ENCODE measurements at places on chromosomes 13 and 19.

DNA sequence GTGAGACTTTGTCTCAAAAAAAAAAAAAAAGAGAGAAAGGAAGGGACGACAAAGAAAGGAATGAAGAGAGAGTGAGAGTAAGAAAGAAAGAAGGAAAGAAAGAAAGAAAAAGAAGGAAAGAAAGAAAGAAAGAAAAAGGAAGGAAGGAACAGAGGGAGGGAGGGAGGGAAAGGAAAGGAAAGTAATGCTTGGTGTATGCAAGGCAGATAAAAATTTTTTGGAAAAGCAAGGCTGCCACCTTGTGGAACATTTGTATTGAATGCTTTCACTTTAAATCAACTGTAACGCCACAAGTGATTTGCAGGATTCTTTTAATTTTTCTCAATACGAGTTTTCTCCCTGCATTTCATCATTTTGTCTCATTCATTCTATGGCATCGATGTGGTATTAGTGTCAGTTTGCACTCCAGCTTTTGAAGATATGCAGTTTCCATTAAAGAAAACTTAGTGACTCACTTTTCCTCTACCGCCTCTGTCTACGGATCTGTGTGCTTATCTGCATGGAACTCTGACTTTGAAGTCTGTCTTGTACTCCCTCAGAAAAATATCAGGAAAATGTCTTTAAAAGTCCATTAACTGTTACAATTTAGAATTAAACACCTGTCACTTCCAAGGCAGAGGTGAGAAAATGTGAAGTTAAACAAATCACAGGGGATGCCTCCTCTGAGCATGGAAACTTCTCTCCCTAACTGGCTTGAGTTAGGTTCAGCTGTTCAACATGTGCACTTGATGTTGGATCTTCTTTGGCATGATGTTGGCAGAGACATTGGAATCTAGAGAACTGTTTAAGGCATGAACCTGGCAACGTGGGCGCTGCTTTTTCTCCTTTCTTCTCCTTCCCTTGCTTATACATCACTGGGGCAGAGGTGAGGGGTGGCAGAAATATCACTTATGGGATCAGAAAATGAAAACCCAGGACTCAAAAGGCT, 20.0 kb upstream of the ZDHHC20 start:
- DNase-seq = peak; percentile 79

DNA sequence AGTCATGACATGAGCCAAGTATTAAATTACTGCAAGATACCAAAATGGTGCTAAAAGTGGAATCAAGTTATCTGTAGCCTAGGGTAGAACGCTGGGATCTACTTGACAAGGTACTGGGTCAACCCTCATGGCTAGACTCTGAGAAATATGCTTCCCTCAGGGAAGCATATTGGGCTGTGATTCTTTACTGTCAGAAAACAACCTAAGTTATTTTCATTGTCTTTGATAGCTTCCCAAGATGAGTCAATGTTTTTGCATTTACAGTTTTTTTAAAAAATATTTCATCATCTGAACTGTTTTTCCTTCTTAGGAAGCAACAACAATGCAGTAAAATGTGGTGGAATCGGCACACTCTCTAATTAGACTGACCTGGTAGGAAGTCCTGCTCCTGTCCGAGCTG, 218.0 kb downstream of the RGCC start:
- DNase-seq = no peak

DNA sequence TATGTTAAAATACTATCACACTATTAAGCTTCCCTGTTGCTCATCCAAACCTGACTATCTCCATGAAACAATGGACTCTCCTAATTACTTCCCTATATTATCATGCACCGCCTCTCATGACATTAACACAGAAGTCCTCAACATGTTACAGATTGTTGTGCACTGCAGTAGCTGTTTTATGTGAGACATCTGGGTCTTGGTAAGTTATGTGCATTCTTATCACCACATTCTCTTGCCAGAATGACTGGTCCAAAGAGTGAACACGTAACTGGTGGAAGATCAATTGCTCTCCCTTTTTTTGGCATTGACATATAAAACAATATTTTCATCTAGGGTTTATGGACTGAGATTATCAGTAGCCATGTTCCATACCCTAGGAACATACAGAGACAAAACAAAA, 59.4 kb downstream of the POSTN start:
- peak; percentile 22 for DNase-seq

DNA sequence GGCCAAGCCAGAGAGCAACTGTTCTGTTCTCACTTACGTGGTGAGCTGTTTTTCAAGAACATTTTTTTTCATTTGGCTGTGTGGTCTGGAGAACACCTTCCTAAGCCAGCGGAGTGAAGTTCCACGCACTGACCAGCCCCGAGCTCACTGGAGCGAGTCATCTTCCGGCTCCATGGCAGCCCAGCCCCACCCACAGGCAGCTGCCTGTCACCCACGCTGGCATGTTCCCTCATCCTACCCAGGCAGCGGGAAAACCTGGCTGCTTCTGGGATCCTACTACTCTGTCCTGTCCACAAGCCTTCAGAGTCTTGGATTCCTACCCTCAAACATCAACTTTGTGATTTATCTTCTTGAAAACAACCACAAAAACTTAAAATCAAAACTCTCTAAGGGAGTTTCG, 76.2 kb downstream of the GGACT start:
- peak; percentile 18 for DNase-seq

- peak; percentile 11 for DNase-seq
Measured at GRCh38 chr19:44476559-44477408, 23.5 kb downstream of the ZNF180 start.

DNA sequence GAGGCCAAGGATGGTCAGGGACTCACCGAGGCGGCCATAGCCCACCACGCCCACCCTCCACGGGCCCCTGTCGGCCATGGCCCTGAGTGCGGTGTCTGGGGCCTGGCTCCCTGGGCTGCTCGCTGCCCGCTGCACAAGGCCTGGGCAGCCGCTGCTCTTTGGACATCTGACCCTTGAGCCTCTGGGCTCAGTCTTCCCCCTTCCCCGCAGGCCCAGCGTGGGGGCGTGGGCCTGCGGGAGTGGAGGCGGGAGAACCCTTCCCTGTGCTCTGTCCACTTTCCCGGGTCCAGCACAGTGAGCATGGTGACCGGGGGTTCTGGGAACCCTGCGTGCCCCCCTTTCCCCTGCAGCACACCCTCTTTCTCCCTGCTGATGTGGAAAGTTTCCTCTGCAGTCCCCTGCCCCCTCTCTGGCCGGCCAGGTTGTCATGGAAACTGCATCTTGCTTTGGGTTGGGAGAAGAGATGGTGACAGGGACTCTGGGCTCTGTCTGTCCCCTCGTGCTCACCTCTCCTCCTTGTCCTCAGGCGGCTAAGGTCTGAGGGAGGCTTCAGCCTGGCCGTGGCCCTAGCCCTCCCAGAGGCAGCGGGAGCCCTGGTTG, at the start of gene ASPDH:
ASPDH (minus strand) TSS at position 168 of the 600 bp plus-strand sequence; CDS start at position 78, 90 bp downstream.
- no peak for DNase-seq

DNA sequence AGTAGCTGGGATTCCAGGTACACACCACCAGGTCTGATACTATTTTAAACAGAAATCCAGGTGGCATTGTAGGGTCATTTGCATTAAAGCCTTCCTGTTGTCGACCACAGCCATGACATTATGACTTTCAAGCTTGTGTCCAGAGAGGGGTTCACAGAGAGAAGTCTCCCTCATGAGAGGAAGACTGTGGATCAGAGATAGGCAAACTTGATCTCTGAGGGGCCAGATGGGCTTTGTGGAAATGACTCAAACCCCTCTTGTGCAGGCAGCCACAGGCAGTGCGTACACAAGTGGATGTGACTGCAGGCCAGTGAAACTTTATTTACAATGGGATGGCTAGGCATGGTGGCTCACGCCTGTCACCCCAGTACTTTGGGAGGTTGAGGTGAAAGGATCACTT, 27.8 kb upstream of the F2RL3 start:
- no peak for DNase-seq

DNA sequence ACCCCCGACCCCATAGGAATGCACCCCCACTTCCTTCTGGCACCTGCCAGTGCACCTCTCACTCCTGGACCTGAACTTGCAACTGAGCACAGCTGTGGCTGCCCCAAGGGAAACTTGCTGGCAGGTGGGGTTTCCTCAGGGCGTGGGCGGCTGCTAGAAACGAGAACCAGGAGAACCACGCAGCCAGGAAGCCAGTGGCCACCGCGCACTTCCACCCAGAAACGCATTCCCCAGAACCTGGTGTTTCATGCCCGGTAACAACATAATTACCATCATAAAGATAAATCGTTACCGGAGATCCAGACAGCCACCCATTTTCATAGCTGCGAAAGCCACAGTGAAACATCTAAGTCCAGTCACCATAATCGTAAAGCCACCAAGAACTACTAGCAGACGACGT, 75.2 kb upstream of the C13orf46 start:
- DNase-seq = no peak

GRCh38 chr19:14395262-14395661, 14.0 kb downstream of the ADGRE5 start:
- no peak for DNase-seq

DNA sequence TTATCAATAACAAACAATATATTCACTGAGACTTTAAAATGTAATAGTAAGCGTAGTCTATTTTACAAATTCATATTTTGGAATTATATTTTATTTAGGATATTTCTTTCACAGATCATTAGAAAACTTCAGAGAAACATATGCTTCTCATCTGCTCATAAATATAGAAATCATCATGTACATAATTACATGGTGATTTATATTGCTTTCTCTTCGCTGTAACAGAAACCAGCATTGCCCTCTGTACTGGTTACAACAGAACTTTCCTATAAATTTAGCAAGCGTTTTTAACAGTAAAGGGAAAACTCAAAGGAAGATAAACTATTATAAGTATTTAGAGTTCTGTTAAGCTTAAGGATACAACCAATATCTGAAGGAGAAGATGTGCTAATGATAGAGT, 672.8 kb downstream of the PCDH9 start:
- no peak for DNase-seq

DNA sequence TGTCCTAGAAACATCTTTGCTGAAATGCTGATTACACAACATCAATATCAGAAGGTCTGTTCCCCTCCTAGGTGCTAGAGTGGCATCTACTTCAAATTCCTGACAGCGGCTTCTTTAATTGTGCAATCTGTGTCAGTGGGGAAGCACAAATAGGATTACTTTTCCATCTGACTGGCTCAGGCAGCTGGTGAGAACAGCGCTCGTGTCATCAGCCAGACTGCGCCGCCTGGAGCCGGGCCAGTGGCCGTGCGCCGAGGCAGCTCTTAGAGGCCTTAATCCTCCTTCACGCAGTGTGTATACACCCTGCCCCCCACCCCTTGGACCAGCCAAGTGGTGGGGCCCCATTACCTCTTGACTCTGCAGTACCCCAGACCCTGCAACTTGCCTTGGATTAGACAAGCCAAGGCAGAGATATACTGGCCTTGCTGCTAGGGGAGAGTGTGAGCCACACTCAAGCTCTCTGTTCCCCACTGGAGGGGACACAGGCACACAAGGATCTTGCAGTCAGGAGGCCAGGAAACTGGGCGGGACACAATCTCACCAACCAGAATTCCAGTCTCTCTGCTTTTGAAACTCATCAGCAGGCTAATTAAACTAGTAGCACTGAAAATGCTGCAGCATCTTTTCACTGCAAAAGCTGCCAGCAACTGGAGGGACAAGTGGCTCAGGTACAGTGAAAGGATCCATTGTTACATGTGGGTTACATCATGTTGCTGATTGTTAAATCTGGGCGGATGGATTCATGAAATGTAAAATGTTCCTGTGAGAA, 48.9 kb upstream of the EPHX3 start:
- DNase-seq = peak; percentile 90

DNA sequence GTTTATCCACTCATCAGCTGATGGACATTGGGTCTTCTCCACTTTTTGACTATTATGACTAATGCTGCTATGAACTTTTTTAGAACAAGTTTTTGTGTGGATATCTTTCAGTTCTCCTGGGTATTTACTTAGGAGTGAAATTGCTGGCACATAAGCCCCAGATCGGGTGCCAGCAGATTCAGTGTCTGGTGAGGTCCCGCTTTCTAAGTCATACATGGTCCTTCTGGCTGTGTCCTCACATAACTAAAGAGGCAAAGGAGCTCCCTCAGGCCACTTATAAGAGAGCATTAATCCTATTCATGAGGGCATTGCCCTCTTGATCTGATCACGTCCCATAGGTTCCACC, 600 bp upstream of the ZNF226 start:
- no peak for DNase-seq

GRCh38 chr19:35963514-35963913, 27.3 kb downstream of the LRFN3 start:
- peak; percentile 57 for DNase-seq

- peak; percentile 43 for DNase-seq
Measured at GRCh38 chr19:16025108-16026101, 50.9 kb upstream of the TPM4 start.

DNA sequence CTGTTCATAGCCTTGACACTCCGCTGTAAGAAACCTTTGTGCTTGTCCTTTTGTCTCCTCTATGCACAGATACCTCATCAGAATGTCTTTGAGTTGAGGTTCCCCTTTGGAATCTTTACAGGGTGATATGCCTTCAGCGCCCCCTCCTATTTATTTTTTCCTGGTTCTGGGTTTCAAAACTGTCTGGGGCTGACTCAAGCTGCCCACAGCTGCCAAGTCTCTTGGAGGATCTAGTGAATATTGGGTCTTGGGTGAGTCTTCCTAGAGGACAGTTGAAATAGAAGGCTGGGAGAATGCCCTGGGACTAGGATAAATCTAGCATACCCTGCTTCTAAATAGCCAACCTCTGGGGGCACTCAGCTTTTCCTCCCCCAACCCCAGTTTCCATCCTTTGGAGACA, 930 bp downstream of the ZNF136 start:
- DNase-seq = no peak

DNA sequence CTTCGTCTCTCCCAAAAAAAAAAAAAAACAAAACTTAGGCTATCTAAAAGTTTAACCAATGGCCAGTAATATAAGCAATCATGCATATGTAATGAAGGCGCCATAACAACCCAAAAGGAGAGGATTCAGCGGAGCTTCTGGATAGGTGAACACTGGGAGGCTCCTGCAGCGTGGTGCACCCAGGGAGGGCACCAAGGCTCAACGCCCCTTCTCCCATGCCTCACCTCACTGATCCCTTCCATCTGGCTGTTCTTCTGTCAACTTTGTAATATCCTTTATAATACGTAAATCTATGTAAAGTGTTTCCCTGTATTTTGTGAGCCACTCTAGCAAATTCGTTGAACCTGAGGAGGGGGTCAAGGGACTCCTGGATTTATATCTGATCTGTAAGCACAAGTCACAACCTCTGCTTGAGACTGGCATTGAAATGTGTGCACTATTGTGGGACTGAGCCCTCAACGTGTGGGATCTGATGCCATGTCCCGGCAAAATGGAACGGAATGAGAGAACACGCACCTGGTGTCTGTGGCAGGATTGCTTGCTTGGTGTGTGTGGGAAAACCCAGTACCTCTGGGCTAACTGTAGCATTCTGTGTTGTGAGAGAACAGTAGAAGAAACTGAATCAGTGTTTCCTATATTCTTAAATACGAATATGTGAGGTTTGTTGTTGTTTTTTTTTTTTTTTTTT, 521 bp upstream of the ZNF665 start:
- no peak for DNase-seq

DNA sequence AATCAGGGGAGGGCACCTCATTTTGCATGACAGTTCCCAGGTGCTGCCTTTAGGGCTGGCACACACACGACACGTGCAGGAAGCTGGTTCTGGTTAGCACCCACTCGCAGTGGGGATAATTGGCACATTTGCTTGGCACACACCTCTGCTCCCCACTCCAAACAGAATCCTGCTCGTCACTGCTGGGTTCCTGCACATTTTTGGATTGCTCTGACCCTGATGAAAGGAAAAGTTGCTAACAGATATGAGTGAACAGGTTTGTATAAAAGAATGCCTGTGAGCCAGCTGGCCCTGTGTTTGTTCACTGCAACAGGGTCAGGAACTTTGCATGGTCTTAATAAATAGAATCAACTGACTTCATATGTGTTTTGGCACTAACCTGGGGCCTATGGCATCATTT, 1500.4 kb downstream of the EFNB2 start:
- DNase-seq = no peak

All from fibroblast of upper back skin (primary cell).